Activated T-cell treated with anti-CD3 and anti-CD28 coated beads for 48 hours (primary cell): ENCODE measurements at places on chromosomes 7 and 10.

- DNase-seq, result no peak
Observed at GRCh38 chr7:38102507-38102906, 75.5 kb upstream of the STARD3NL start.

- no peak for DNase-seq
Observed at GRCh38 chr7:64562256-64562625, 630 bp downstream of the ZNF680 start.

- no peak for DNase-seq
Observed at GRCh38 chr7:71548746-71549145, 416.8 kb downstream of the GALNT17 start.

DNA sequence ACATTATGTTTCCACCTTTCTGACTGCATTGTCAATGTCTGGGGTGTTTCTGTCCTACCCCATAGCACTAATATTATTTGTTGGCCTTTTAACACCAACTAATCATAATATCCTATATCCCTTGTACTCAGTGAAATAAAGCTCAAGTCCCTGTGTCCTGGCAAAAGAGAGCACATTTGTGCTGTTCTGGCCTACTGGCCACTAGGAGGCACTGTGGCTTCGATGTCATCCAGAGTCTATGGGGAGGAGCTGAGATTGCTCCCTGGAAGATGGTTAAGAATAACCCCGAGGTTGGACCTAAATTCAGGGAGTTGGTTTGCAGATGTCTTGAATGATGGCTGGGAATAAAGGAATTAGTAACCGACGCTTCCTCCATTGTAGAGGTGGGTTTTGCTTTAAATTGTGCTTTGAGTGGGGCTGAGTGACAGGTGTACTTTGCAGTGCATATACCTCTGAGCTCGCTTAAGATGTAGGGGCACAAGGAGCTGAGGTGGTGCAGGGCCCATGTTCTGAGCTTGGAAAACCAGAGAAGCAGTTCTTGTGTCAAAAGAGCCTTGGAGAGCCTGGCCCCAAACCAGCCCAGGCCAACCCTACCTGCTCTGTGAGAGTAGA, 191.2 kb upstream of the PRSS1 start:
- DNase-seq, result peak; percentile 30

- DNase-seq, result no peak
Observed at GRCh38 chr10:86936661-86937501, 20.5 kb downstream of the MMRN2 start.

GRCh38 chr10:61124756-61125530, 181.0 kb upstream of the RHOBTB1 start:
- DNase-seq, result no peak

- no peak for DNase-seq
Observed at GRCh38 chr7:94442639-94443038, 47.9 kb downstream of the COL1A2 start.

DNA sequence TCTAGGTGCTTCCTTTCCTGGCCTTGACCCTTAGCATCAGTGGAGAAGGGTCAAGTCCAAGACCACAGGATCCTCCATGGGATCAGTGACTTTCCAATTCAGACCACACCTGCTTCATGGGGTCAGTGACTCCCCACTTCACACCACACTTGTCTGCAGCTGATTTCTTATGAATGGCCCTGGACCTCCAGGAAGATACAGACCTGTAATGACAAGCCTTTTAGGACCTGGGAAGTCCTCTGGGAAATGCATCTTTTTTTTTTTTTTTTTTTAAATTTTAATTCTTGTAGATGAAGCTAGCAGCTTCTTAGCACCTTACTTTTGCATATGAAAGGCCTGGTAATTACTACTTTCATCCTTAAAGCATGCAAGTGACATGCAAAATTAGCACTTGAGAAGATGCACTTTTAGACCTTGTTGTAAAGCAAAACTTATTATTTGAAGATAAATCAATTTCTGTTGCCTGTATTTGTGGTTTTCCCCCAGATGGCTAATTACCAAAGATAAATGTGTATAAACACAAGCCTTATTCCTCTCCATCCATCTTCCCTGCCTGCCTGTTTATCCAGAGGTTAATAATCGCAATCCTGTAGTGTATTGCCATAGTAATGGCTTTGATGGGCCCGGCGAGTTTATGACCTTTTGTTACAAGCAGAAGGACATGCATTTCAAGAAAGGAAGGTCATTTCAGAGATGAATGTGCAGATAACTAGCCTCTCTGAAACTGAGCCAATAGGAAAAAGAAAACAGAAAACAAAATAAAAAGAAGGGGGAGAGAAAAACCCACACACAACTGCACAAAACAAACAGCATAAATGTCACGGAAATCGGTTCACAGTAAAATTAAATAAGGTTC, 1018.7 kb downstream of the TYW1 start:
- no peak for DNase-seq

GRCh38 chr7:55100544-55101327, 81.9 kb downstream of the EGFR start:
- DNase-seq, result no peak

- DNase-seq, result no peak
Observed at GRCh38 chr10:110777661-110778060, 94.1 kb upstream of the PDCD4 start.

GRCh38 chr10:27743012-27743876, 2.4 kb downstream of the MKX start:
- DNase-seq, result peak; percentile 33

- DNase-seq, result no peak
Observed at GRCh38 chr7:44944821-44945220, 34.0 kb downstream of the MYO1G start.

GRCh38 chr7:30888747-30889146, 22.9 kb upstream of the AQP1 start:
- no peak for DNase-seq

- no peak for DNase-seq
Observed at GRCh38 chr10:69749178-69750010, 52.3 kb upstream of the COL13A1 start.

- DNase-seq, result no peak
Observed at GRCh38 chr7:1647961-1648672, 22.0 kb upstream of the ELFN1 start.

DNA sequence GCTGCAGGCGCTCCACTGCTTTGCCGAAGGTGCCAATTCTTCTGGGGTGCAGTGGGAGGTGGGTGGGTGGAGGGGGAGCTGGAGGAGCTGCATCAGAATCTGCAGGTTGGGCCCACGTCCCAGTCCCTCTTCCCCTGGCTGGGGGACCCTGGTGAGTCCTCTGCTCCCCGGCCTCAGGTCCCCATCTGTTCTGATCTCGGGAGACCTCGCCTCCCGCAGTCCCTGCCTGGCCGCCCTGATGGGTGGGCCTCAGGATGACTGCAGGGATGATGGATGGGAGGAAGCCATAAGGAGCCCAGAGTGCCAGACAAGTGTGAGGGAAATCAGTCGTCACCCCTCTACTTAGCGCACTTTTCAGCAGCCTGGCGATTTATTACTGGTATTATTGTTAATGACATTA, 89.3 kb upstream of the PCBD1 start:
- no peak for DNase-seq

DNA sequence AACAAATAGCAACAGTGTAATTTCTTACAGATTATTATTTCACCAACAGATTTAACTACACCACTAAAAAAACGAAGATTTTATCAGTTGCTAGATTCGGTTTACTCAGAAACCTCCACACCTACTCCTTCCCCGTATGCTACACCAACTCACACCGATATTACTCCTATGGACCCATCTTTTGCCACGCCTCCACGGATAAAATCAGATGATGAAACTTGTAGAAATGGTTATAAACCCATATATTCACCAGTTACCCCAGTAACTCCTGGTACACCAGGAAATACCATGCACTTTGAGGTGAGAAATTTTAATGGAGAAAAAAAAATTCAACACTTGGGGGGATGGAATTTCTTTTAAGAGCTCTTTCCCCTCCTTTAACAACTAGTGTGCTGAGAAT, 92.5 kb downstream of the KMT2E start:
- no peak for DNase-seq

- DNase-seq, result no peak
Observed at GRCh38 chr10:15620337-15620736, 99.4 kb downstream of the ITGA8 start.

DNA sequence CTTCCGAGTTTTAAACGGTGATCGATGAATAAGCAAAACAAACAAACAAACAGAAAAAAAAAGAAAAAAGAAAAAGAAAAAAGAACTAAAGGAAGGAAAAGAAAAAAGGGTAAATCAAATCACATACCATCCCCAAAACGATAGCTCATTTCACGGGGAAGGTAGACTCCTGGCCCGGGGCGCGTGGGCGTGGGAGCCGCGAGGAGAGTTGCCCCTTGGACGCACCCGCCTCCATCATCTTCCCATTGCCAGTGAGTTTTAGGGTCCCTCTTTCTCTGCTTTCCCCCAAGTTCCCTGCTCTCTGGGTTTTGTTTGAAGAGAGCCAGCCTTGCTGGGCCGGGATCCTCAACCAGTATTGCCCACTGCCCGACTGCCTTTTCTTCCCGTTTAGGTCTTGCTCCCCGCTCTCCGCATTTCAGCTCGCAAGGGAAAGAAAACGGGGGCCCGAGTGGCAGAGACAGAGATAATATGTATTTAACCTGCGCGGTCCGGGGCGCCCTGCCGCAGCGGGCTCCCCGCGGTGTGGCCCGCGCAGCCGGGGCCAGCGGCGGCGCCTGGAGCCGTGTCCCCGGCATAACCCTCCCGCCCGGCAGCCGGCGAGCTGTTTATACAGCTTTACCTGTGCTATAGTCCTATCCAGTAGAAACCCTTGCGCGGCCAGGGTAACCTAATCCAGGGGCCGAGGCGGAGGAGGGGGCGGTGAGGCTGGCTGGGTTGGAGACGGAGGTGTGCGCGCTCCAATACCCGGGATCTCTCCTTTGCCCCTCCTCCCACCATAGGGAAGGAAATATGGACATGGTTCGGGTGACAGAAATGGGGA, 5.2 kb upstream of the GATA3 start:
- DNase-seq, result no peak

GRCh38 chr7:151436446-151437158, 3.3 kb downstream of the CRYGN start:
- DNase-seq, result no peak

- no peak for DNase-seq
Observed at GRCh38 chr7:94848531-94848930, 58.9 kb upstream of the PPP1R9A start.

- no peak for DNase-seq
Observed at GRCh38 chr7:22482503-22482902, 17.5 kb downstream of the STEAP1B start.

DNA sequence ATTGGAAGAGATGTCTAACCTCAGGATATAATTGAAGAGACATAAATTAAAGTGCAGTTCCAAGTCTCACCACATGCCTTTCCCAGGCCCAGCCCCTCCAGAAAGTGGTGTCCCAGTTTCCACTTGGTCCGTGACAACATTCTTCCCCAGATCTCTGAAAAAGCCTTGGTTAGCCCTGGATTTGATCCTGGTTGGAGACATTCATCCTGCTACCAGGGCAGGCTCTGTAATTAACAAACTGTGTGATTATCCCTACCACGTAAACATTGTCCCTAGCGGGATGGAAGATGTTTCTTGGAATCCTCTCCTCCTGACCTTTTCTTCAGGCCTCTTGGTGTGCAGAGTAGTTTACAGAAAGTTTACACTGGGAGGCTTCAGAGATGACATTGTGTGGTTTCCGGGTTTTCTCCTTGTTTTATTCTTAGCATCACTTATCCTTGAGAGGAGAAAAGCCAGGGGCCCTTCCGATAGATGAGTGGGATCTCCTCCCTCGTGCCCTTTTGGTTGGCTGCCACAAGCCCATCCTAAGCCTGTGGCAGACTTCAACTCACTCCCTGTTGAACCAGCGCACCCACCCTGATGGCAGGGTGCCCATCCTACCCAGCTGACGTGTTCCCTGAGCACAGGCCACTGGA, 83.8 kb downstream of the COL13A1 start:
- no peak for DNase-seq

GRCh38 chr10:128042131-128042610, 84.1 kb downstream of the MKI67 start:
- no peak for DNase-seq

GRCh38 chr7:94969434-94970084, 62.2 kb downstream of the PPP1R9A start:
- DNase-seq, result no peak

GRCh38 chr7:115984105-115984504, 46.5 kb downstream of the TFEC start:
- DNase-seq, result no peak

- no peak for DNase-seq
Observed at GRCh38 chr10:98572594-98572993, 125.9 kb upstream of the HPS1 start.

- no peak for DNase-seq
Observed at GRCh38 chr7:116780521-116780920, 81.9 kb upstream of the CAPZA2 start.

DNA sequence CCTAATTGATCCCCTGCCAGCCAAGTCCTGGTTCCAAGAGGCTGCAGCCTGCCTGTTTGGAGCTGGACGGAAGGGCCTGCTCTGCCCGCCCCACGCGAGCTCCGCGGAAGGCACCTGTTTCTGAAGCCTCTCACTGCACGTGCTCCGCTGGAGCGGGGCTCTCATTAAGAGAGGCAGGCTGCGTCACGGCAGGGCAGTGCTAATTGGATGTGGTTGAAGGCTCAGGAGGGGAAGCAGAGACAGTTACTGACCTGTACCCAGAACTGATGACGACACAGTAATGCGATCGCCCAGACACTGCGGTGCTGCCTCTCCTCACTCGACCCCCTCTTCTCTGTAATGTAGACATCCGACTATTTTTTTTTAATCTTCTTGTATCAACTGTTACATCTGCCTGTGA, 411.1 kb upstream of the MGMT start:
- DNase-seq, result no peak

DNA sequence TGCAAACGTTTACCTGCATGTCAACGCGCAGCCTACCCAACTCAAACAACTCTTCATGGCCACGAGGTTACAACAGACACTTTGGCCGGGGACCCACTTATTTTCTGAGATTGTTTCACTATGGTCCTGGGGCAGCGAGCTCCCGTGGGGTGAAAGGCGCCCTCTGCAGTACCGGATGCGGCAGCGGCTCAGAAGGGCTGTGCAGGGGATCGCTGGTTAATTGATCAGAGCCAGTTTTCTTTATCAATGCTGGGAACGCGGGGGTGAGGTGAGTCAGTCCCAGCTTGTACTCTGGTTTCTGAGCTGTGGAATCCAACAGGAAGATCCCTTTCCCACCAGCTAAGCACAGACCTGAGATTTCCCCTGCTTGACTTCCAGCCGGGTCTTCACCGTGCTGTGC, 366.5 kb upstream of the KLF6 start:
- DNase-seq, result no peak

GRCh38 chr7:1246160-1246870, 13.6 kb downstream of the UNCX start:
- DNase-seq, result no peak

GRCh38 chr7:108875139-108875538, 305.5 kb downstream of the DNAJB9 start:
- peak; percentile 7 for DNase-seq
